Fibroblast of the conjunctiva (primary cell): ENCODE measurements at places on chromosomes 2 and 18.
A peak's percentile ranks its signal among the peaks of the same experiment; 100 is the strongest.

DNA sequence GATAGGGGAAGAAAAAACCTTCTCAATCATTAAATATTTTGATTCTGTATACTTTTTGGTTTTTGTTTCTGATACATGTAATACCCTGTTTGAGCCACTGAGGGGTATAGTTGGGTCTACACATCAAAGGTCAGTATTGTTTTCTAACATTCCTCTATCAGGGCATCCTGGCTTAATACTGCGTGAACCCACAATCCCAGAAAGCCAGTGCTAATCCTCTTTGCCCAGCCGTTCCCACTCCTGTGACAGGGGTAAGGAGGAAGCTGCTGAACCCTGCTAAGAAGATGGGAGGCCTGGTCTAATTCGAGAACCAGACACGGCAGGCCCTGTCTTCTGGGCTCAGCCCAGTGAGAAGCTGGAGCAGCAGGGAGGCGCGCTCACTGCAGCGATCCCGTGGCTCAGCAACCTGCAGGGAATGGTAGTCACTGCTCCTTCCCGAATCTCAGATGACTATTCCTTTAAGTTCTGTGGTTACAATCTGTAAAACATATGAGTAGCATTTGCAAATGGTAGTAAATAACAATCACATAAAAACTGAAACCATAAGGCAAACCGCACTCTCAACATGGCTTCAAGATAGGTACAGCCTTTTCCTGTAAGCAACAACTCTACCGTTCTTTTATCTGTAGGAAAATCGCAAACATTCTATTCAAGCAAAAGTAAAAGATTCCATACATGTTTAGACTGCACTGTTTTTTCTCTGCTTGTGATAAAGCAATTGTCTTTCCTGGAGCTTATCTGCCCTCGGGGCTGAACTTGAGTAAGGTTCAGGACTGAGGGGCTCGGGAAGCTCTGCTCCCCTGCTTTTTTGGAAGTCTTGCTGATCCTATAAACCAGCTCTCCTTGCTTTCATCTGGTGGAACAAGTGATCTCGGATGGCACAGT lies 87.0 kb downstream of the EPB41L3 start:
- DNase-seq: peak; percentile 31

DNA sequence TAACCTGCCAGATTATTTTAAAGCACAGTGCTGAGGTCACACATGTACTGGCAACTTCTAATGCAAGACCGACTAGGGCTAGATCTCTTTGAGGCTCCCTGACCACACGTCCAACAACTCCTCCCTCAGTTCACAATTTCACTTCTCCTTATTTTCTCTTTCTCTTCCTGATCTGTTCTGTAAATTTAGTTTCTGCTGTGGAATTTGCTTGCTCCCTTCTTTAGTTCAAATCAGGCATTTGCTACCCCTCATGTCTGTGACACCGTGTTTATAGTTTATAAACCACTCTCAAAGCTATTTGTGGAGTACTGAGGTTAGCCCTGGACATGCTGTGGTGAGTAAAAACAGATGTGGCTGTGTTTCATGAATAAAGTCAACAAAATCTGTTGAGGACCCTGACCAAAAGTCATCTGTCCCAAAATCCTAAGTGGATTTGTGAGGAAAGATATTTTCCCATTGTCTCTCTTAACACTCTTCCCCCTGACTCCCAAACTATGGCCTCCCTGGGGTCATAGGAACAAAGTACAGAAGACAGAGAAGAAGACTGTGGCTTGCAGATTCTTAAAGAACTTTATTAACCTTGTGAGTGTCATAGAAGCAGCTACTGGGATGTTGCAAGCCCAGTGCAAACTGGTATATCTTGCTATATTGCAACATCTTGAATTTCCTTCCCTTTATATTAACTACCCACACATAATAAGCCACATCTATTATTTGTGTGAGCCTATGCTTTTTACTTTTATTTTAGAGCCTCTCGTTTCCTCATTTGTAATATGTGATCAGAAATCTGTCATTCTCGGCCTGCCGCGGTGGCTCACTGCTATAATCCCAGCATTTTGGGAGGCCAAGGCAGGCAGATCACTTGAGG lies 3.5 kb upstream of the NAGK start:
- peak; percentile 8 for DNase-seq

DNA sequence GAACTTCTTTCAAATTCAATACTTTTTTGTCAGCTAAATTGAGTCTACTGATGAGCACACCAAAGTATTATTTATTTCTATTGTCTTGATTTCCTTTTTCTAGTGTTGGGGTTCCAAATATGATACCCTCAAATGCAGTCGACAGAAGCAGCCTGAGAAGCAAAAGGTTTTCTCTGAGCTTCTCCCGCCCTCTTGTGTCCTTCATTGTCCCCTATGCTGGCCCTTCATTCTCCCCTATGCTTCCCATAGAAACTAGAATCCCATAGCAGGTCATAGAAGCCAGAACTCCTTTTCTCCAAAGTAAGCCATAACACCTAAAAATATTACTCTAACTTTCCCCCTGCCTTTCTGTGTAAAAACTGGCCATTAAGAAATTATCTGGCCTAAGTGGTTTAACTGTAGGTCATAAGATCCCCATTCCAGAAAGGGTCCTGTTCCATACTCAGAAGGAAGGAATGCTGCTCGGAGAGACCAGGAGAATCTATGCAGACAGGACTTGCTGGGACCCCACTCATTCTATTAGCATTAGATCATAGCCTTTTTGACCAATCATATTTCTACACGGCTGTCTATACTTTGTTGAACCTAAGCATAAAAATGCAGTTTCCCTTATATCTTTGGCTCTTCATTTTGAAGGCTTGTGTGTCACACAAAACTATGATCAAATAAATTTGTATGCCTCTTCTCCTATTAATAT lies 764.6 kb upstream of the PKDCC start:
- DNase-seq: no peak

DNA sequence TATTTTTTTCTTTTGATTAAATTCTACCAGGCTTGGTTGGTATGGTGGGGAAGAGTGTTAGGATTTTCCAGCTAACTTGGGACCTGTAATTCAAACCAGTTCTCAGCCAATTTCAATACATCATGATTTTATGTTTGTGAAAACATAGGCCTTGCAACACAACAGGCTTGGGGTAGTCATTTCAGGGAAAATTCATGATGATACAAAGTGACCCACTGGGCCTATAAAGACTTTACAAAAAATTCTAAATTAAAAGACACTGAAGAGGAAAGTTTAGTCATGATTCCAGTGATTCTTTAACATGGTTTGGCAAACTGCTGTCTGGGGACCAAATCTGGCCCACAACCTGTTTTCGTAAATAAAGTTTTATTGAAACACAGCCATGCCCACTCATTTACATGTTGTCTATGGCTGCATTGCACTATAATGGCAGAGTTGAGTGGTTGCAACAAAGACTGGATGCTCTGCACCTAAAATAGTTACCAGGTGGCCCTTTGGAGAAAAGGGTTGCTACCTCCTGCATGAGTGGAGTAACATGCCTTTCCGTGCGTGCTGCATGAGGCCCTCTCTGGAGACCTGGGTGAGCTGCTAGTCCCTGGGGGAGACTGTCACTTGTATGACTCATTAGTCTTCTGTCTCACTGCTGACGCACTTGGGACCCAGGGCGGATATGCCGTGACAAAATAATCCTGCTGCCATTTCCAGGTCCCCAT lies 73.6 kb downstream of the NPAS2 start:
- DNase-seq: no peak

DNA sequence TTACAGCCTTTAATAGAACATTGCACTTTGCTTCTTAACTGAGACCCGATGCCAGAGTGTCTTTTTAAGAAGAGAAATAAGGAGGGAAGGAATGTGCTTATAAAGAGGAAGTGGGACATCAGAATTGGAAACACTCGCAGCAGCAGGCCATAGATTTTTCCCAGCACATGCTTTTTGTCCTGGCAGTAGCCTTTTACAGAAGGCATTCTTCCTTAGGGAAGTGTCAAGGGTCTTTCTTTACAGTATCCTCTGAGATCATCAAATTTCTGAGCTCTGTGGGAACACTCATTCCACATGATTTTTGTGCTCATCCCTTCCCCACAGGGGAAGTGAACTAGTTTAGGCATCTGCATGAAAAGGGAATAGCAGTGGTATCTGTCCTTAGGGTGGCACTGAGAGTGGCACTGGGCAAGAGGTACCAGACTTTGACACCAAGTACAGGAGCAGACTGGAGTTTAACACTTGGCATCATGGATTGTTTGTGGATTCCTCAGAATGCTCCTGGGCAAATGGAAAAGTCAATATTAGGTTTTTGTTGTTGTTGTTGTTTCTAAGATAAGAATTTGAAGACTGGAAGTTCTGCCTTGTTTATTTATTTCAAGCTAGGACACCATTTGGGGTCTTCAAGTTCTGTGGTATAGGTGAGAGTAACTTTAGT lies 4.1 kb downstream of the MYO1B start:
- no peak for DNase-seq

DNA sequence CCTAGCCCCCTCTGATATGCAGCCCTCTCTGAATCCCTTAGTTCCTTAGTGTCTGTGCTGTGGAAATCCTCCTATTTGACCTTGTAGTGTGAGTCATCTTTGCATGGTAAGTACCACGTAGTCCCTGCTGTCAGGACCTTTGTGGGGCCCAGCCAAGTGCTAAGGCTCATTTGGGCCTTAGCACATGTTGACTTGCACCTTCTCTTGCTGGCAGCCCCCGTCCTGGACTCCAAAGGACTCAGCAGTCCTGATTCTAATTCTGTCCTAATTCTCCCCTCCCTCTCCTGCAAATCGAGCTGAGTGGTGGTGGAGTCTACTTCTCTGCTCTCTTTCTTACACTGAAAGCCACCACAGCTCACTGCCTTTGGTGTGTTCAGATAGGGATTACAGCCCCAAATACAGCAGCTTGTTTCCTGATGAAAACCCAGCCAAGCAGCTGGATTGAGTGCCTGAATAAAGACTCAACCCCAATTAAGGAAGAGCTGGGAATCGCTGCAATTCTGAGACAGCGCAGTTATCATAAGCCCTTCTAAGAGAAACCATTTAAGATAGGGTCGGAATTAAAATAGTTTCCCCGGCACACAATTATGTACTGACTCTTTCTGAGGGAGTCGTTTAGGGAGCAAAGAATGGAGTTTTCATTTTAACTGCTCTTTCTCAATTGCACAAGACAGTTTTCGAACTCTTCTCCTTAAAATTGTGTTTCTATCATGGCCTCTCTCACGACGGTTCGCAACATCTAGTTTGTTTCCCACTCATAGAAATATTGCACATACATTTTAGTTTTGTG lies 215.6 kb upstream of the TNP1 start:
- DNase-seq: no peak

DNA sequence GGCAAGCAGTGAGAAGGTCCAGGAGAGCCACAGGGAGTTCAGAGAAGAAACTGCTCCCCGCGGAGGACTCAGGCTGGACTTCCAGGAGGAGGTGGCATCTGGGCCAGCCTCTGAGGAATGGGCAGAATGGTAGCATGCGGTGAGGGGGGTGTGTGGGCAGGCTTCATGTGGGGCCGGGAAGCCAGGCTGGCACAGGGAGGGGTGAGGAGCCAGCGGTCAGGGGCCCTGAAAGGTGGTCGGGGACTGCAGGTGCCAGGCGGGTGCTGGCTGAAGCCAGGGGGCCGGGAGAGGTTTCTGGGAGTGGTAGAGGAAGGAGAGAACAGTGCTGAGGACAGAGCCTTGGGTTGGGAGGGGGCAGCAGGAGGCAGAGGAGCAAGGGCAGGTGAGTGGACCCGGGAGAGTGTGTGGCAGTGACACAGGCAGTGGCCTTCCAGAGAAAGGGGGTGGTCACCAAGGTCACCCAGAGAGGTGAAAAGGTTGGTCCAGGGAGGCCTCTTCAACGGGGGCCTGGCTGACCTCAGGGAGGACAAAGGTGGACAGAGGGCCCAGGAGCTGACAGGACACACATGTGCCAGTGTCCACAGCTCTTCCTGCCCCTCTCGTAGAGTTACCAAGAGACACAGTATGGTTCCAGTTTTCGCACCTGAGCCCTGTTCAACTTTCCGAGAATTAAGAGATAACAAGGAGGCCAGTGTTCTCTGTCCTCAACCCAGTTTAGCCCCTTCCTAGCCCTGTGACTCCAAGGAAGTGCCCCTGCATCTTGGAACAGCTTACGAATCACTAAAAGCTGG lies 101.2 kb upstream of the ASB18 start:
- DNase-seq: no peak

GRCh38 chr18:63319383-63320122 lies at the start of gene BCL2:
Gene BCL2, minus strand, starts transcription at chr18:63319769.
- DNase-seq: no peak

DNA sequence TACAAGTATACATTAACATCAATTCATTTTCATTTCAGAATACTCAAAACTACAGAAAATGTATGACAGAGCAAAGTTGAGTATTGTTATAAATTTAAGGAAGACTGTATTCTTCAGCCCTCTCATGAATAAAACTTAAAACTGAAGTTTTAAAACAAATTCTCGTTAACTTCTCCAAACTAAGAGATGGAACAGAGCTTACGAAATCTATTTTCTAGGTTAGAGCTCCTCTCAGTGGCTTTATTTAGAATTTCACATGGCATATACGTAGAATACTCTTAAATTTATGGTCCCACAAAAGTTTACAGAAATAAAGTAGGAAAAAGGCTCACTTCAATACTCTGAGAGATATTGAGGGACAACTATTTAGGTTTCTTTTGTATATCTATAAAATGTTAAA lies 612.1 kb downstream of the KCNJ3 start:
- DNase-seq: peak; percentile 14

DNA sequence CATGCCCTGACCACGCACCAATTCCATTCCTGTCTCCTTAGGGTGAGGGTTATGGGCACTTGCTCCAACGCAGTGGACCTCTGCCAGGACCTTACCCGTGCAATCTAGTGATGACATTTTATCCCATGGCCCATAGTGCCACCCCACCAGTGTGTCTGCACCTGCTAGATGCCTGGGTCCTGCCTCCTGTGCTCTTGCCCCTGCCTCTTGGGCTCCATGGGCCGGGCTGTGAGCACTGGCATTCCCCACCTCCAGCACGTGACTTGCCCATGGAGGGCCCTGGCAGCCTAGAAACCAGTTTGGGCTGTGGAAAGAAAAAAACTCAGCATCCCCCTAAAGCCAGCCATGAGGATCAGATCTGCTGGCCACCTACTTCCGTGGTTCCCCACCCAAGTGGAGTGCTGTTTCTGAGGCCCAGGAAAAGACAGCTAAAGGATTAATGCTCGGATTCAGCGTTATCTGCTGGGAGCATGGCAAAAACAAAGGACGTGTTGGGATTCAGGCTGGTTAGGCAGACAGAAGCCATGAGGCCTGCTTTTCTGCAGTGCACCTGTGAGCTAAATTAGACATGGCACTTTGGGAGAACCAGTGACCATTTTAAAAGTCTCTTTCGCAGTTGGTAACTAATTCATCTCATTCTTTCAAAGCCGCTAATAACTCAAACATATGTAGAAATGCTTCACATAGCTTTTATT lies 129.2 kb downstream of the ALPK2 start:
- DNase-seq: no peak

DNA sequence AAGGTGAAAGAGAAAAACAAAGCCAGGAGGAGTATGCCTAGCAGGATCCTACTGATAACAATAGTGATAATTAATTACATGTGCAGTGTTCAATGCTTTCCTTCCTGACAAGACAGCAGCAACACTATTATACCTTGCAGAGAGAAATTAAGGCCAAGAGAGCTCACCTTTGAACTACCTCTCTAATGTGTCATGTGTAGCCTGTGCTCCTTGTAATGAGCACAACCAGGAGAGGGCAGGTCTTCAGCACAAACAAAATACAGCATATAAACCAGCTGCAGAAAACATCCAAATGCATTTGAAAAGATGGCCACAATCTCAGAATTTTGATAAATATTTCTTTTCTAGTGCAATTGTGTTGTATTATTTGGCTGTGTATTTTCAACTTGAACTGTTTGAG lies 1425.7 kb downstream of the DSC3 start:
- no peak for DNase-seq
